ENCODE measurements at places on chromosomes 5 and 9.

GRCh38 chr5:123068368-123068938 lies 20.6 kb upstream of the PRDM6 start:
- no peak for DNase-seq

DNA sequence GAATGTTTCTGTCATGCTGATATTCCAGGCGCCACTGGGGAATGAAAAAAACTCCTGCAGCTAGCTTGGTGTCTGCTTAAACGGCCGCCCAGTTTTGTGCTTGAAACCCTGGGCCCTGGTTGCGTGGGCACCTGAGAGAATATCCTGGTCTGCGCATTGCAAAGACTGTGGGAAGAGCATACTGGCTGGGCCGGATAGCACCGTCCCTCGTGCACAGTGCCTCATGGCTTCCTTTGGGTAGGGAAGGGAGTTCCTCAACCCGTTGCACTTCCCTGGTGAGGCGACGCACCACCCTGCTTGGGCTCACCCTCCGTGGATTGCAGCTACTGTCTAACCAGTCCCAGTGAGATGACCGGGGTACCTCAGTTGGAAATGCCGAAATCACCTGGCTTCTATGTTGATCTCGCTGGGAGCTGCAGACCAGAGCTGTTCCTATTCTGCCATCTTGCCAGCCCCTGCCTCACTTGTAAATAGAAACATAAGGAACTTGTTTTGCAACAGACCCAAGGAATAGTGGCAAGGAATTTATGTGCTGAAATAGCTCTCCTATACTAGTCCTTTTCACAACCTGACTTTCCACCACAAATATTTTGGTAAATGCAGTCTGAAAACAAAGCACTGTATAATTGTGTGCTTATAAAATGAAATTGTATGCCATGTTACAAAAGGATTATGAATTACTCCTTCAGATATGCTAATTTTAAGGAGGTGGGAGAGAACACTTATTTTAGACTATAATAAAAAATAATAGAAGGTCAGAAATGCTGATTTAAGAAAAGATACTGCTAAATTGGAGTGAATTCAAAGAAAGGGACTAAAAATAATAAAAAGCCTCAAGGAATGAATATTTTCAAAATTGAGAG lies 90.3 kb downstream of the ADAMTSL1 start:
- DNase-seq, result no peak

GRCh38 chr5:59829386-59829785 lies 64.1 kb downstream of the PDE4D start:
- no peak for DNase-seq

- DNase-seq, result no peak
Measured at GRCh38 chr5:94316916-94317838, 301.2 kb downstream of the KIAA0825 start.

GRCh38 chr9:37952731-37953130 lies 48.8 kb upstream of the SLC25A51 start:
- DNase-seq, result no peak

DNA sequence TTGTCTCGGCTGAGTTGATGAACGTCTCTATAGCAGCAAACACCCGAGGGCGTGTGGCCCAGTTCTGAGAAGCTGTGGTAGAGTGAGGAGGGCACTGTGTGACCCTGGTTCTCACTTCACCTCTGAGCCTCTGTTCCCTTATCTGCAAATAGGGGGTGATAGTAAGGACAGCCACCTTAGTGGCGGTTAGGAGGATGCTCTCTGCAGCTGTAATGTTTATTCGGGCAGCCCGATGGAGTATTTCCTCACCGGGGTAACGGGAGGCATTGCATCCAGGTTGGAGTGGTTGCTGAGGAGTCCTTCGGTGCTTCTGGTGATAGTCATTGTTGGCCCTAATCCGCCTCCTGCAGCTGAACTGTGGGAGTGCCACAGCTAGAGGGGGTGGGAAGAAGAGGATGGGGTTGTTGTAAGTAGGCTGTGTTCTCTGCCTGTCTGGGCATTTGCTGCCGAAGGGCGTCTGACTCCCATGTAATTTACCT lies 13.9 kb downstream of the PRRC2B start:
- DNase-seq, result peak; percentile 52

GRCh38 chr5:127957183-127957582 lies 126.4 kb upstream of the SLC12A2 start:
- DNase-seq, result no peak

DNA sequence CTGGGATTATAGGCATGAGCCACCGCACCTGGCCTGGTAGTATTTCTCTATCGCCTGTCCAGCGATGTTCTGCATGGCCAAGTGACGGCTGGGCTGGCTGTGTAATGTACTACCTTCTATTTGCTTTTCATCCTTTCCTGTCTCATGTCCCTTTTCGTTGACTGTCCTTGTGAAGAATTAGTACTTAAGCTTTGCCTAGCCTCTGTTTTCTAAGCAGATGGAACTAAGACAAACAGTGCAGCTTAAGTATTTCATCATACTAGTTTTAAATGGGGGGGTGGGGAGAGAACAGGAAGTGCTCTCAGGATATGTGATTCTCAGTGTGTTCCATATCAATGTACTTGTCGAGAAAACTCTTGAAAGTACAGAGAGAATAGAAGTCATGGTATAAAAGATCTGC lies 31.7 kb upstream of the CCL21 start:
- DNase-seq, result no peak

GRCh38 chr9:116504893-116505480 lies 182.1 kb upstream of the TRIM32 start:
- DNase-seq, result peak; percentile 2

DNA sequence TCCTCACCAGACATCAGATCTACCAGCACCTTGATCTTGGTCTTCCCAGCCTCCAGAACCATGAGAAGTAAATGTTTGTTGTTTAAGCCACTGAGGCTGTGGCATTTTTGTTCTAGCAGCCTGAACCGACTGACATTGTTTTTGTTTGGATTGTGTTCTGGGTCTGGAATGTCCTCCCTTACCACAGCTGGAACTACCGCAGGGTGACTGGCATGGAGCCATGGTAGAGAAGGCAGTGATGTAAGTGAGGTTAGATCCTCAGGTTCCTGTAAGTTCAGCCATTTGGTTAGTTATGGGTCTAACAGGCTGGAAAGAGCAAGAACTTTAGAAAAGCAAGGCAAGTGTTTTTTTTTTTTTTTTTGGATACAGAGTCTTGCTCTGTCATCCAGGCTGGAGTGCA lies 209.3 kb downstream of the DAB2IP start:
- DNase-seq, result no peak

DNA sequence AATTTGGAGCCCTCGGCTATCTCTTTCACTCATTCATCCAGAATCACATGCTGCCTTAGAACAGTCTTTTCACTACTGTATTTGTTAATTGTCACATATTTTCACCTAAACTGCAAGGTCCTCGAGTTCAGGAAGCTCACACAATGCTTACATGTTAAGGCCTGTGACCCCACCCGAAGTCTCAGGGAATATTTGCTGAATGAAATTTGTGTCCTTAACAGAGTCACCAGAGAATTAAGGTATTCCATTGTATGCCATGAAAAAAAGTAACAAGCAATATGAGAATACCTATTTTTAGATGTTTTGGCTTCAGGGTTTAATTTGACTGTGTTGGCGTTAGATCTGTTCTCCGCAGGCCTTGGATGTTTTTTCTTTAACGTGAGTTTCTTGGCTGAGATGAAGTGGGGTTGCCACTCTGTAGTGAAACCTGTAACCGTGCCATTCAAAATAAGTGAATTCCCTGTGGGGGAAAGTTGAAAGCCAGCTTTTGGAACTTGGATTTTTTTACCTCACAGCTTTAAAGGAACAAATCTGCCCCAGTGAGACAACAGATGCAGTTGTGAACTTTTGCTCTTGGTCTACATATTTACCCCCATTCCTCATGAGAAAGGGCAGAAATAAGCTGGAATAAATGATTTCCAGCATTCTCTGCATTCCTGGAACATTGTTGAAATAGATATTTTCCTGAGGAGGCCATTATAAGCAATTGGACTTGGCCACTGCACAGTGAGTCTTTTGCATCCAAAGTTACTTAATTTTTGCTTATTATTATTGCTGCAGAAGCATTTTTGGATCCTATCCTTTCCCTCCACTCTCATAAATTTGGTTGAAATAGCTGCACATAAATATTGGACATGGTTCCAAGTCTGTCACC lies 35.9 kb upstream of the FBP1 start:
- no peak for DNase-seq

GRCh38 chr9:125749951-125750626 lies 2.9 kb downstream of the PBX3 start:
- no peak for DNase-seq

GRCh38 chr9:127360829-127361228 lies 36.1 kb upstream of the SLC2A8 start:
- no peak for DNase-seq

All from CD4-positive, alpha-beta T cell treated with Interleukin-4 for 4 hours (primary cell).